Motor neuron (in vitro differentiated cells): ENCODE measurements at places on chromosomes 12 and 14.

GRCh38 chr12:44509471-44509870 is 366.6 kb downstream of the NELL2 start:
- no peak for ATAC-seq

GRCh38 chr14:69586404-69586803 is 11.7 kb upstream of the CCDC177 start:
- no peak for ATAC-seq

- ATAC-seq, result no peak
Observed at GRCh38 chr12:30862486-30862885, 64.1 kb upstream of the TSPAN11 start.

- no peak for ATAC-seq
Observed at GRCh38 chr12:43453761-43454160, 98.2 kb downstream of the ADAMTS20 start.

DNA sequence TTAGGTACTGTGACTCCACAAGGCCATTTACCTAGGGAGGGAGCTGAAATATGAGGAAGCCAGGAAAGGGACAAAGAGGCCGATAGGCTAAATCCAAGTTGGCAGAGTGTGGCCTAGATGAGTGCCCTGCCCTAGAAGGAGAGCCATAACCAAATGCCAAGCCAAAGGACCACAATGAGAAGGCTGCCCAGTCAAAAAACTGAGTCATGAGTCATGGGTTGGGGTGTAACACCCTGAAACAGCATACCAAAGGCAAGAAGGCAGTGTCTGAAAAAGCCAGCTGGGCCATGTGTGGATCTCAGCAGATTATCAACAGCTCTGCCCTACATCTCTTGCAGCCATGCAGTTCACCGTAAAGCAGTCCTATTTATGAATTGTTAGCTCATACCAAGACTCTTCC is 171.7 kb downstream of the PHLDA1 start:
- ATAC-seq, result no peak

- no peak for ATAC-seq
Observed at GRCh38 chr14:74917646-74918081, 5.4 kb downstream of the RPS6KL1 start.

DNA sequence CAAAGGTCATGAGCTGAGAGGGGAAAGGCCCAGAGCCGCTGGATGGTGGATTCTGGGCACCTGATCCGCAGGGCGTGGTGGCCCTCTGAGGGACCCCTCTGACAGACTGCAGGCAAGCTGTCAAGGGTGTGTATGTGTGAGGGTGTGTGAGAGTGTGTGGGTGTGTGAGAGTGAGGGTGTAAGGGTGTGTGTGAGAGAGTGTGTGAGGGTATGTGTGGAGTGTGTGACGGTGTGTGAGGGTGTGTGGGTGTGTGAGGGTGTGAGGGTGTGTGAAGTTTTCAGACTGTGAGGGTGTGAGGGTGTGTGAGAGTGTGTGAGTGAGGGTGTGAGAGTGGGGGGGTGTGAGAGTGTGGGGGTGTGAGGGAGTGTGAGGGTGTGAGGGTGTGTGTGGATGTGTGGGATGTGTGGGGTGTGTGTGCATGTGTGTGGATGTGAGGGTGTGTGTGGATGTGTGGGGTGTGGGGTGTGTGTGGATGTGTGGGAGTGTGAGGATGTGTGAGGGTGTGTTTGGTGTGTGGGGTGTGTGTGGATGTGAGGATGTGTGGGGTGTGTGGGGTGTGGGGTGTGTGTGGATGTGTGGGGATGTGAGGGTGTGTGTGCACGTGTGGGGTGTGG is 156.7 kb downstream of the TMEM121 start:
- ATAC-seq, result no peak

- ATAC-seq, result peak; percentile 83
Observed at GRCh38 chr14:33839193-33840076, 111.4 kb downstream of the EGLN3 start.

DNA sequence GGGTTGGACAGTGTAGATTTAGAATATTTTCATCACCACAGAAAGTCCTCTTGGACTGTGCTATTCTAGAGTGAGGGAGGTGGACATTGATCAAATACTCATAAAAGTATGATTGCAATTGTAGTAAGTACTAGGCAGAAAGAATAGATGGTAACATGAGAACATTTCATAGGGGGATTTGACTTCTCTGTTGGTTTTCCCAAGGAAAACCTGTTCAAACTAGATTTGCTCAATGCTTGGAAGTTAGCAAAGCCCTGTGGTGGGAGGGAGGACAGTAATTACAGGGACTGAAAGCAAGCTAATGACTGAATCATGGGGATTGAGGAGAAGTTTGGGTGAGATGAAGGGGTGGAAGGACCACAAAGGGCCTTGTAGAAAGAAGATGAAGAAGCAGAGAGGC is 24.4 kb upstream of the EID3 start:
- ATAC-seq, result no peak

DNA sequence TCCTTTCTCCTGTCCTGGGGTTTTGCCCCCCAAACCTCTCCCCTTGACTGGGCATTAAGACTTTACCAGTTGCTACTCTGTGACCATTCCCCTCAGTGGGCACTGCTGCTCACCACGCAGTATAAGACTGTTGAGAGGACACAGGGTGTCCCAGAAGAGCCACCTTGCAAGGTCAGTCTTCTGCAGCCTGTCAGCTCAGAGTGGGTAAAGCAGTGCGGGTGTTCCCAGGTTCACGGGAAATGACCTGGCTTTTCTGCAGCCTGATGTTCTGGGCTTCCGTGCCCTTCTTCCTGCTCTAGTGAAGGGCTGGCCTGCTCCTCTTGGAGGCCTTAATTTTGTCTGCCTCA is 34.2 kb downstream of the KCNA1 start:
- no peak for ATAC-seq

DNA sequence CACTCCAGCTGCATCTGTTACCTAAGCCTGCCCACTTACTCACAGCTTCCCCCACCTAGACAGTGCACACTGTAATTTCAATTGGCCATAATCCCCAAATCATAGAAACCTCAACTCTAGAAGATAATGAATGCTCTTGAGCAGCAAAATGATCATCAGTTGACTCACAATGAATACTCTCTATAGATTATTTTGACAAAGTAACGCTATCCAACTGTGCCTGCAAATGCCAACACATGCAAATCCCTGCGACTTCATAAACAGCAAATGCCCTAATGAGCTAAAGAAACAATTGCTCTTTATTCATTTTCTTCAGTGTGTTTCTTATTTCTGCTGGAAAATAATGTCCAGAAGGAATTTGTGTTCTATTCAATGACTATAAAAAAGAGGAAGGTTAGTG is 319.5 kb downstream of the PAWR start:
- ATAC-seq, result no peak

DNA sequence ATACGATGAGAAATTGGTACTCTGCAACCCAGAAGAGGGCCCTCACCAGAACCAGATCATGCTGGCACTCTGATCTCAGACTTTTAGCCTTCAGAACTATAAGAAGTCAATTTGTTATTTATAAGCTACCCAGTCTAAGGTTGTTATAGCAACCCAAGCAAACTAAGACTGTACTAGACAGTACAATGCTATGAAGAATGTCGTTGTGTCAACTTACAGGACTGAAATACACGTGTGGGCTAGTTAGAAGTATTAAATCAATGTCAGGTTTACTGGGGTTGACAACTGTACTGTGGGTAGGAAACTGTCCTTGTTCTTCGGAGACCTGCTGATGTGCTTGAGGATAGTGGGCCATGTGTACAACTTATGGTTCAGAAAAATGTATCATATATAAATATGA is 19.7 kb downstream of the DUSP16 start:
- ATAC-seq, result peak; percentile 45
